ENCODE measurements at places on chromosomes 12 and 14.

DNA sequence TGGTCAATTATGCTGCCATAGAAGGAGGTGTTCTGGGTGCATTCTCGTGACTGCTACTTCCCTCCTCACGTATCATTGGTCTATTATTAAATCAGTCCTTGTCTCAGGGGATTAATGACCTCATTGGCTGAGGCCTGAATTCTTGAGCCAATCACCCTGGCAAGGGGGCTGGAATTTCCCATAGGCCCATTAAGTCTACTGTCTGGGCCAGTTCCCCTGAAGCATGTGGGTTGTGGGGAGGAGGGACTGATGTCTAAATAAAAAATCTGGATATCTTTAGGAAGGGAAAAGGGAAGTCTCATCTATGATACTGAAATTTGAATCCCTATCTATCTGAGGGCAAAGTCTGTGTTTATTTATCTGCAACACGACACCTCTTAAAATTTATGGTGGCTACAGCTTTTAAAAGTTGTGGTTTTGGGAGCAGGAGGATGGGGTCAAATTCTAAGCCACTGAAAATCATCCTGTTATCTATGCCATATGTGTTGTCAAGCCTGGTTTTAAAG is 71.9 kb downstream of the DYRK2 start:
- DNase-seq: no peak

GRCh38 chr14:68733086-68733914 is 59.6 kb downstream of the ZFP36L1 start:
- DNase-seq: no peak

- no peak for DNase-seq
Measured at GRCh38 chr14:50578433-50578832, 18.5 kb downstream of the ATL1 start.

DNA sequence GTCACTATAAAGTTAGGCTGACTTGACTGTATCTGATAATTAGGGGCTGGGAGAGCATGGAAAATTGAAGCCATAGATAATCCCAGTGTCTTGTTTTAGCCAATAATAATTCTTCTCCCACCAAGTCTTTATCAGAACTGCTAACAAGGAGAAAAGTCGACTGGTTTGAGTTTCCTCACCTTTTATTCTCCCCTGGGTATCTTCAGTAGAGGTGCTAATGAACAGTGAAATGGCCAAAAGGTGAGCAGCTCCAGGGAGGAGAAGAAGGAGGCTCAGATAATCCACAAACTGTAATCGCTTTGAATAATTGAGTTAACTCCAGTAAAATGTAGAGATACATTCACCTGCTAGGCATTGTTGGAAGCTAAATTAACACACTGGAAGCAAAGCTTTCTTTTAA is 72.6 kb downstream of the ETV6 start:
- DNase-seq: no peak

DNA sequence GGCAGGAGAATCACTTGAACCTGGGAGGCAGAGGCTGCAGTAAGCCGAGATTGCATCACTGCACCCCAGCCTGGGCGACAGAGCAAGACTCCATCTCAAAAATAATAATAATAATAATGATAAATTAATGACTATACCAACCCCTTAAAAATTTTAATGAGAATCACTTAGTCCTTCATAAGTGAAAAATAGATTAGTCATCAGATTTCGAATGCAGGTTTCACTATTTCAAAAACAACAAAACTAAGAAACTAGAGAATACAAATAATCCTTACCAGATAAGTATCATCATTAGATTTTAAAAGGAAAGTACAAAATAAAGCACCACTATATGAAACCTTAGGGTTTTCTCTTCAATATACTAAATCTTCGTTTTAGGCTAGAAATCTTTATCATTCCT is 62.3 kb downstream of the CEP83 start:
- no peak for DNase-seq

DNA sequence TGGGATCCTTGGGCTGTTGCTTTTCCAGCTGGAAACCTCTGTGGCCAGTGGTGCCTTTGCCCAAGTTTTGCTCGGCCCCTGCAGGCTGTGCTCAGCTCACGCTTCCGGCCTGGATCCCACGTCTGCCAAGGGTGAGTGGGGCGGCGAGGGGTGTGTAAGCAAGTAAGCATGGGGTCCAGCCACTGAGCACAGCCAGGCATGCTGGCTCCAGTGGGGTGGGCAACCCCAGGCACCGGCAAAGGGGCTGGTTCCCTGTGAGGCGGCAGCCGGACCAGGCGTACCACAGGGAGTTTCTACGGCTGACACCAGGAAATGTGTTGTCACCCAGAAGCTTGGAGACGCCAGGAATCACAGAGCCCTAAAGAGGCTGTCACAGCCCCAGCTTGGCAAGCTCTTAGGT is 393.4 kb upstream of the CCDC196 start:
- no peak for DNase-seq

DNA sequence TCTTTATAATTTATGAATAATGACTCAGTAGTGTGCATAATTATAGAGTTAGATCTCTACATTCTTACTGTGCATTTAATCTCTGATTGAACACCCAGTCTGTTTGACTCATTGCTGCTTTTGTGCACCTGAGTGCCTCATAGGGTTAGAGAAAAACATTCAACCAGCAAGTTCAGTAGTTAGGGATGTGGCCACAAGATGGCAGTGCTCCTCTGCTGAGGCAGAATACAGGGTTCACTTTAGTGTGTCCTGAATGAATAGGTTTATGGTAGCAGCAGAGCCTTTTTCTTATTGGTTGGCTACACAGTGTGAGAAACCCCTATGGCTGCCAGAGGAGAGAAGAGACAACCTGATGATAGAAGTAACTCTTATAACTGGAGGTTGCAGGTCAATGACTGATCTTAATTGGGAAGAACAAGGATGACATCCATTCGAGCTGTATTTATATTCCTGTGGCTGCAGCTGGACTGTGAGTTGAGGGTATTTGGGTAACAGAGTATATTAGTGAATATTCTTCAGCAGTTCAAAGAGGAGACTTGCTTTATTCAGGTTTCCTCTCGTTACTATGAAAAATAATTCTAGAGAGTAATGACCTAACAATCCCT is 194.9 kb upstream of the OR4E1 start:
- no peak for DNase-seq

- no peak for DNase-seq
Measured at GRCh38 chr14:53461858-53462257, 308.7 kb upstream of the DDHD1 start.

GRCh38 chr12:19681007-19681406 is 241.7 kb downstream of the AEBP2 start:
- DNase-seq: no peak

DNA sequence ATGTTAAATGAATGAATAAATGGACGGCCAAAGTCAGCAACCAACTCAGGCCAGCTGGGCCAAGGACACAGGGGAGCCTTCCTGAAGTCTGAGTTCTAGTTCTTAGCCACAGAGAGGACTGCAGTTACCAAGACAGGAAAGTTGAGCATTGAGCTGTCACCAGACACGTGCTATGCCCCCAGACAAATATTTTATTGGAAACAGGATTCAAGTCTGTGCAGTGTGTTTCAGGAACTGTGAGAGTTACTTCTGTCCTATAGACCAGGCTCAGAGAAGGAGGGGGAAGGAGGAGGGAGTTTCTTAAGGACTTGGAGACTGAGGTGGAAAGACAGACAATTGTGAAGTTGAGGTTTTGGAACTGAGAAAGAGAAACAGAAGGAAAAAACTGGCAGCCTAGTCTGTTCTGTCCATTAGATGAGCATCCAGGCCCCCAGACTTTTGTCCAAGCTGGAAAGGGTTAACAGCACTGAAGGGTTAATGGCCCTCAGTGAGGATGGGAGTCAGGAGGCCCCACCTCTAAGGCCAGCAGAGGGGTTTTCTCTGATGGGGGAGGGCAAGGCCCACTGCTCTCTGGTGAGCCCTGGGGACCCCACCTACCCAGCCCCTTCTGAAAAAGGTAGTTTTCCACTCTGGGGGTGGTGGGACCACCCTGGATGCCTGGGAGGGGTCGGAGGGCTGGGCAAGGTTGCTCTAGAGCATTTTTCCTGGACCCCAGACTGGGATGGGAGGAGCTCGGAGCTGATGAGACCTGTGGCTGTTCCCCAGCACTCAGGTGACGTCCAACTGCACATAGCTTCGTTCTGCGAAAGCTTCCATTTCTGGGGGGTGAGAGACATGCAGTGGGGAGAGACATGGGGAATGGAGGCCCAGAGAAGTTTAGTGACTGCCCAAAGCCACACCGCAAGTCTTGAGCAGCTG is 6.9 kb upstream of the CMKLR1 start:
- DNase-seq: no peak

DNA sequence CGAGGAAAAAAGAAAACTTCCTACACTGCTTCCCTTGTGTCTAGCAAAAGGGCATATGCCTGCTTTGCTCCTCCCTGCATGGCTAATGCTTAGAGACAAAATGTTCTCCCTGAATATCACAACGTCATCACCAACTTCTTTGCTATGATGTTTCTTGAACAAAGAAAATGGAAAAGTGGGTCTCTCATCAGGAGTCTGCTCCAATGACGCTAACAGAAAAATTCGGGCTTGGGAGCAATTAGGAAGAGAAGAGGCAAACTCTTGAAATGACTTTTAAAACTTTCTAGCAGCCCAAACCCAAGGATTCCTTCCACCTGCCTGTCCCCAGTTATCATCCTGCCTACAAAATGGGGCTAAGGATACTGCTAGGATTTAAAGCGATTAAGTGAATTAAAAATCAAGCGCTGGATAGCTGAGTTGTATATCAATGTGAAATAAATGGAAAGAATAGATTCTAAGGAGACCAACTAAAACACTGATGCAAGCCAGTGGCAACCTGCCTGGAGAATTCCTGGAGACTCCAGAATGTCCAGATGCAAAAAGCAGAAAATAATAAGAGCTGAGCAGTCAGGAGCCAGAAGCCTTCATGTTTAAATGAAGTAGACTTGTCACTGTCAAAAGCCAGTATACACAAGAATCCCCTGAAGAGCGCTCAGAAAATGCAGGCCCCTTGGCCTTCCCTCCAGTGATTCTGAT is 183.8 kb downstream of the DPF3 start:
- DNase-seq: no peak

GRCh38 chr12:130965668-130966067 is 12.0 kb downstream of the ADGRD1 start:
- DNase-seq: no peak

DNA sequence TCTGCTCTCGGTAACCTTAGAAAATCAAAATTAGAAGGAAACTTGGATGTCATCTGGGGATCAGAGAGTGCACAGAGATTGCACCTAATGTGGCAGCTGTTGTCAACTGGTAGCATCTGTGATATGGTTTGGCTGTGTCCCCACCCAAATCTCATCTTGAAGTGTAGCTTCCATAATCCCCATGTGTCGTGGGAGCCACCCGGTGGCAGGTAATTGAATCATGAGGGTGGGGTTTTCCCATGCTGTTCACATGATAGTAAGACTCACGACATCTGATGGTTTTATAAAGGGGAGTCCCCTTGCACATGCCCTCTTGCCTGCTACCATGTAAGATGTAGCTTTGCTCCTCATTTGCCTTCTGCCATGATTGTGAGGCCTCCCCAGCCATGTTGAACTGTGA is 127.7 kb upstream of the SRRM4 start:
- DNase-seq: no peak

- no peak for DNase-seq
Measured at GRCh38 chr12:65803251-65803650, 21.0 kb upstream of the HMGA2 start.

GRCh38 chr14:21525571-21525961 is 580 bp downstream of the SALL2 start:
- DNase-seq: no peak

DNA sequence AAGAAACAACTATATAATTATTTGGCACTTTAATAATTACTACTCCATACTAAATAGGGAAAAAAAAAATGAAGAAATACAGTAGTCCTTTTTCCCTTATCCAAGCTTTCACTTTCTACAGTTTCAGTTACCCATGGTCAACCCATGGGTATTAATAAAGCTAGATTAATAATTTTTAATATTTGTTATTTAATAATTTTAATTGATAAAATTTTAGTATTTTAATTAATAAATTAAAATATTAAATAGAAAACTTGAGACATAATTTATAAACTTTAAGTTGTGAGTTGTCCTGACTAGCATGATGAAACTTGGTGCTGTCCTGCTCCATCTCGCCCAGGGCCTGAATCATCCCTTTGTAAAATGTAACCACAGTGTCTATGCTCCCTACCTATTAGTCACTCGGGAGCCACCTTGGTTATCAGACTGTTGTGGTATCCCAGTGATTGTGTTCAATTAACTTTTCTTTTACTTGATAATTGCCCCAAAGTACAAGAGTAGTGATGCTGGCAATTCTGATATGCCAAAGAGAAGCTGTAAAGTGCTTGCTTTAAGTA is 71.8 kb downstream of the PAWR start:
- DNase-seq: no peak

- no peak for DNase-seq
Measured at GRCh38 chr12:124395986-124396385, 101.1 kb downstream of the RFLNA start.

DNA sequence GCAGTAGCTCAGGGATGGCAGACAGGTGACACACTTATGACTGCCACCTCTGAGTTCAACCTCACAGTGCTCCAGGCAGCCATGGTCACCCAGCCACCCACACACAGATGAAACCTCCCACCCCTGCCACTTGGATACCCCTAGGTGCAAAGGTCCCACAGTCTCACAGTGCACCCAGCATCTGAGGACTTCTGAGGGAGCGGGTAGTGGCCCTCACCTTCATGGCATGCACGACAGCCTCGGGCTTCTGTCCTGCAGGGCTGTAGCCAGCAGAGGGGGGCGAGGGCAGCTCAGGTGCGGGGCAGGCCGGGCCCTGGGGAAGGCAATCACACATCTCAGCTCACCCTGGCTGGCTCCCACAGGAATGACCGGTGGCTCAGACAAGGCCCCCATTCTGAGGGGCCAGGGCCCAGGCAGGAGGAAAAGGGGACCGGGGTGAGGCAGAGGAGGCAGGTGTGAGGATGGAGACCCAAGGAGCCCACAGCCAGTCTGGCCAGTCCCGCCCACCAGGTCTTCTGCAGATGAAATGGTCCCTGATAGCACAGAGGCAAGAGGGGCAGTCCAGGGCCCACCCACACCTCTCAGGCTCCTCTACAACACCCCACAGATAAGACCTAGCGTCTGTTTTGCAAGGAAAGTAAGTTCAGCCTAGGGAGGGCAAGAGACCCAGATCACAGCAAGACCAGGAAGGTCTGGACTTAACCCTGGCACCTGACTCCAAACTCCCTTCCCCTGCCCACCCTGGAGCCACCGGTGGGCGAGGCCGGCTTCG is 35.8 kb downstream of the CCNK start:
- DNase-seq: no peak

- no peak for DNase-seq
Measured at GRCh38 chr12:116784238-116784612, 46.1 kb downstream of the RNFT2 start.

DNA sequence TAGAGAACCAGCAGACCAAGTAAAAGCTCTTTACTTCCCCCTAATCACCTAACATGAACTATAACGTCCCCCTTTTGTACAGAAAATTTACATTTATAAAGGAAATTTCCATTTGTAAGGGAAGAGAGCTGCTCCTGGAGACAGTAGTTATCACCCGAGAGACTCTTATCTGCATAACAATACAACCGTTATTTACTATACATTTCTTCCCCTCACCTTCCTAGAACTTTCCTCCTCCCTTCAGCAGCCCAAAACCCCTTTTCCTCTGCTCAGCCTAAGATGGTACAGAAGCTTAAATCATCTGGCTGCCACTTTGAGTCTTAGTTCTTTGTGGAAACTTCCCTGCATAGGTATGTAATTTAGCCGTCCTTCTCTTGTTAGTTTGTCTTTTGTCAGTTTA is 40.4 kb upstream of the ETV6 start:
- no peak for DNase-seq
